ENCODE measurements at places on chromosomes 13 and 19.

DNA sequence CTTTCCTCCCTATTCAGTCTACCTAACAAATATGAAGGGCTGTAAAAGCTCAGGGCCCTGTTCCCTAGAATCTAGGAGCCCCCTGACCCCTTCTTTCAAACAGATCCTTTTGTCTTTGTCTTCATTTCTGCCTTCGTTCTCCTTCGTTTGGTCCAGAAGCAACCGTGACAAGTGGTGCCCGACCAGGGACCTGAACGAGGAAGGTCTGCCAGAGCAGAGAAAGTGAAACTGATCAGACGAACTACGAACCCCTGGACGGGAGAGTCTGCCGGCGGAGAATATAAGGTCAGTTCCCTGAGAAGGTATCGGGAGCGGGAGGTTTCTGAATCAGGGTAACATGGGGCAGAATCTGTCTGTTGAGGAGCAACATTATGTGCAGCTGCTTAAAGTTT lies 751 bp downstream of the ERVK3-1 start:
- DNase-seq, result peak; percentile 41

DNA sequence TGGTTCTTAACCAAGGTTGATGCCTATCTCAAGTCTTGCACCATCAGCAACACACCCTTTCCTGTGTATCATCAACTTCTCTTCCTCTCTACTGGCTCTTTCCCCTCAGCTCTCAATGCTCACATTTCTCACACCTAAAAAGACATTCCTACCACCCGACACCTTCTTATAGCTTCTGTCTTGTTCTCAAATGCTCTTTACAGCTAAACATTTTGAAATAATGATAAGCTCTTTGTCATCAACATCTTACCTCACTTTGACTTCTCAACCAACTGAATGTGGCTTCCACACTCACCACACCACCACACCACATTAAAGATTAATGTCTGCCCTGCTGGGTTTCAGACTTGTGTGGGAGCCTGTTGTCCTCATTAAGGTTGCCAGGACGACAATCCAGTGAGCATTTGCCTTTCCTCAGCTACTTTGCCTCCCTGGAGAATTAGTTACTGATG lies 67.8 kb downstream of the RXFP2 start:
- DNase-seq, result no peak

DNA sequence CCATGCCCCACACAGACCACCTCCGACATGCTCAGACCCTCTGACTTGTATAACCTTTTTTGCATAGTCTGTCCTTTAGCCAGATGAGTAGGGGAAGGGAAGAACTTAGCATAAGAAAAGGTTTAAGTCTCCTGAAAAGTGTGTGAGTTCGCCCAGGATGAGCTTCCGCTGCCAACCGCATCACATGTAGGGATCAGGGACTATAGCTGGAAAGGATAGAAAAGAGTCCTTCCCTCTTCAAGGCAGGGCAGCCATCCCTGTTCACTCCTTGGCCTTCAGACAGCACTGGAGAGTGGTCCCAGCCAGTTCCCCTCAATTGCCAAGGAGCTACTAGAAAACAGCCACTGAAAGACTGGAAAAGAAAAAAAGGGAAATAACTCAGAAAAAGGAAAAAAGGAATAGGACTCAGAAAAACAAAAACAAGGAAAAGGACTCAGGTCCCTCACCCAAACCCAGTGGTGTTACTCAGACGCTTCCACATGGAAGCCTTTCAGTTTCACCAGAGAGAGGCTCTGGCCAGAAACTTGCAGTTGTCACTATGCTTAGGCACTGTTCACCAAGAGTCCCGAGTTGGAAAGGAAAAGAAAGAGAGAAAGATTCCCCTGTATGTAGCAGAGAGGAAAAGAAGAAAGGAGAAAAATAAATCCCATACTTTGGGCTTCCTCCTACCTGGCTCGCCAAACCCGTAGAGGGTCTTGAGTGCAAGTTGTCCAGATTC lies 5.6 kb upstream of the TM9SF2 start:
- no peak for DNase-seq

GRCh38 chr19:10615429-10616023 lies 9.8 kb upstream of the SLC44A2 start:
- DNase-seq, result peak; percentile 66

DNA sequence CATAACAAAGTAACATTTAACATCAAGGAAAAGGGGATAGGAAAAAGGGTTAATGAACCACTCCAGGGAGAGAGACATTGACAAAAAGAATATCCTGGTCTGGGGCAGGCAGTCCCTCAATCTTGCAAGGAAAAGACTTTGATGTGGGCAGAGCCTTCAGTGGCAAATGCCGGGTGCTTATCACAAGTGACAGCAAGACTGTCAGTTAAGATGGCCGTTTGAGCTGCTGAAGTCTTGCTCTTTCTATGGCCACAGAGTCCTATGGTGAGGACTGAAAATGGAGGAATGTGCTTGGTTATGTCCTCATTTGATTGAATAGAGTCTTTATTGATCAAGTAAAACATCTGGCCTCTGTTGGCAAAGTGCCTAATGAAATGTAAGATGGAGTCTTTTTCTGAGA lies 112.1 kb downstream of the B3GLCT start:
- no peak for DNase-seq

GRCh38 chr13:42569576-42570344 lies 4.2 kb upstream of the TNFSF11 start:
- DNase-seq, result no peak

- DNase-seq, result no peak
Measured at GRCh38 chr13:41401366-41401765, 56.0 kb upstream of the RGCC start.

DNA sequence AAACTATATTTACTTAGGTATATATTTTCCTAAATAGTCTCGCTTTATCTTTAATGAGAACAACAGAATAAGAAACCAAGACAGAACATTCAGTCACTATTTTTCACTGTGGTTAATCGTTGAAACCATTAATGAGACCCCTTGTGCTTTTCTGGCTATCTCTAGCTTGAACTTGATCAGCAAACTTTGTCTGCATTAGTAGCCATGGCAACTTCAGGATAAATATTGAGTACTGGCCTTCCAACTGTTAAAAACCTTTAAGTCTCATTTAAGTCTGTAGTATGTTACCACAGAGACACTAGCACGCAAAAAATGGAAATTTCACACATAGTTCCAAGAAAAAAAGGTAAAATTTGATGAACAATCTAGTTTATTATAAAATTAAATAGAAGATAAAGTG lies 946.0 kb downstream of the SLITRK5 start:
- DNase-seq, result no peak

DNA sequence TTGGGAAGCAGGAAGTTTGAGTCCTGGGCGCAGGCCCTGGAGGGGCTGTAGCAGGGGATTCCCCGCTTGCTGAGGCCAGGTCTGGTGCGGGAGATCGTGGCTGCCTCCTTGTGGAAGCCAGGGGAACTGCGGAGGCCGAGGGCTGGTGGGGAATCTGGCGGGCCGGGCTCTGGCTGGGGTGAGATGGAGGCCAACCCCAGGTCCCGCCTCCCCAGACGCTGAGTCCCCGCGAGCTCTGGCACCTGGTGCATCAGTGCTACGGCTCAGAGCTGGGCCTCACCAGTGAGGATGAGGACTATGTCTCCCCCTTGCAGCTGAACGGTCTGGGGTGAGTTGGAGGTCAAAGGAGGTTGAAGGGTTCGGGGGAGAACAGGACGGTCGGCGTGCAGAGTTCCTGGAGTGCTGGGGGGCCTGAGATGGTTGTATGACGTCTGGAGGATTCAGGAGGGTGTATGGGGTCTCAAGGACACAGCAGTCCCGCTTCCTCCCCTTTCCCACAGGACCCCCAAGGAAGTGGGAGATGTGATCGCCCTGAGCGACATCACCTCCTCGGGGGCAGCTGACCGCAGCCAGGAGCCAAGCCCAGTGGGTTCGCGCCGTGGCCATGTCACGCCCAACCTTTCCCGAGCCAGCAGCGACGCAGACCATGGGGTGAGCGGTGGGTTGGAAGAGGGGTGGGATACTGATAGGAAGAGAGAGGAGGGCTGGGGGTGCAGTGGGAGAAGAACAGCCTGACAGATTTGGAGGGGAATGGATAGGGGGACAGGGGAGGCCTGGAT lies 13.1 kb downstream of the GRAMD1A start:
- DNase-seq, result peak; percentile 82

GRCh38 chr13:23243066-23243465 lies 62.3 kb downstream of the SGCG start:
- DNase-seq, result no peak

GRCh38 chr19:11581740-11582139 lies 4.3 kb upstream of the ACP5 start:
- DNase-seq, result peak; percentile 93

DNA sequence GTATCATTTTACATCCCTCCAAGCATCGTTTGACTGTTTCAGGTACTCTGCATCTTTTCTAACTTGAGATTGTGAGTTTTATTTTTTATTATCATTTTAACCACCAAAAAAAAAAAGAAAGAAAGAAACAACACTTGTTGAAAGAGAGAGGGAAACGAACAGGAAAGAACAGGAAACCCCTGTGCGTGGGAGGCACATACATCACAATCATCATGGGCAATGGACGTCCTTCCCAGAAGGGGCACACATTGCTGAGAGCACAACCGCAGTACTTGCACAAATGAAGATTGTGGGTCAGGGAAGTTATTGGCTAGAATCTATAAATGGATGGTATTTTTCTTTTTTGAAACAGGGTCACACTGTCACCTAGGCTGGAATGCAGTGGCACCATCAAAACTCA lies 1.7 kb downstream of the CLC start:
- DNase-seq, result no peak

- DNase-seq, result no peak
Measured at GRCh38 chr19:43527860-43528622, 1.0 kb upstream of the ETHE1 start.

DNA sequence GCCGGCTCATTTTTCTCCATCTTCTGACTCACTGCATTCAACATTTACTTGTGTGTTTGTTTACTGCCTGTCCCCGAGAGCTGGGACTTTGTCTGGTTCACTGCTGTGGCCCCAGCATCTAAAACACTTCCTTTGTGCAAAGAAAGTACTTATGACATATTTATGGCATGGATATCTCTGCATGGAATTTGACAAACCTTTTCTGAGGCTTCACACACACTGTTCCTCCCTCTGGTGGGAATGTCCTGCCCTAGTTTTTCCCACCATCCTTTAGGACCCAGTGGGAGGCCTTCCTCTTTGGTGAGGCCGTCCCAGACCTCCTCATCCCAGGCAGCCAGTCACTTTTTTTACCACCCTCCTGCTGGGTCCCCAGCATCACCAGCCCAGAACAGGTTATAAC lies 1.4 kb upstream of the SRRM5 start:
- no peak for DNase-seq

DNA sequence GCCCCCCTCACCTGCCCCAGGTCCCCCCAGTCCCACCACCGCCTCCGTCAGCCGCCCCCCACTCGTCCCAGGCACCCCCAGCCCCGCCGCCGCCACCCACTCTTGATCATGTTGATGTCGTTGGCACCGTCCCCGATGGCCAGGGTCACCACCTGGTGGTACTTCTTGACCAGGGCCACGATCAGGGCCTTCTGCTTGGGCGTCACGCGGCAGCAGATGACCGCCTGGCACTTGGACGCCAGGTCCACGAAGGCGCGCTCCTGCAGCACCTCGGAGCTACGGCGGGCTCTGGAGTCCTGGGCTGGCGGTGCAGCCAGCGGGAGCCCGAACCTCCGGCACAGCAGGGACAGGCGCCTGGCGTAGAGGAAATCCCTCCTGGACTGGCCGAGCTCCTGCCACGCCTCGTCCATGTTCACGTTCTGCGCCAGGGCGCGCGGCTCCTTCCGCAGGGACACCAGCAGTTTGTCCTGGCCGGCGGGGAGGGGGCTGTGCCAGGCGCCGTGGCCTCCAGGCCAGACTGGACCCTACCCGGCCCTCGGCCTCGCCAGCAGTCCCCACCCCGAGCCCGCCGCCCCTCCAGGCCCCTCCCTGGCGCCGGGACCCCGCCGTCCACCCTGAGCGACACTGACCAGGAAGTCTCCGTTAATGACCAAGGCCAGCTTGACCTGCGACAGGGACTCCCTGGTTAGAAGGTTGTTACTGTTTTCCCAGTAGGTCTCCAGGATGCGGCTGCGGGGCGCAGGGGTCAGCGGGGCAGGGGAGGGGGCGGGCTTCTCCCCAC lies 22.6 kb downstream of the ATP8B3 start:
- no peak for DNase-seq

GRCh38 chr19:40322271-40322610 lies 26.0 kb downstream of the C19orf47 start:
- DNase-seq, result no peak

- DNase-seq, result no peak
Measured at GRCh38 chr13:100680131-100680530, 5.5 kb upstream of the TMTC4 start.

DNA sequence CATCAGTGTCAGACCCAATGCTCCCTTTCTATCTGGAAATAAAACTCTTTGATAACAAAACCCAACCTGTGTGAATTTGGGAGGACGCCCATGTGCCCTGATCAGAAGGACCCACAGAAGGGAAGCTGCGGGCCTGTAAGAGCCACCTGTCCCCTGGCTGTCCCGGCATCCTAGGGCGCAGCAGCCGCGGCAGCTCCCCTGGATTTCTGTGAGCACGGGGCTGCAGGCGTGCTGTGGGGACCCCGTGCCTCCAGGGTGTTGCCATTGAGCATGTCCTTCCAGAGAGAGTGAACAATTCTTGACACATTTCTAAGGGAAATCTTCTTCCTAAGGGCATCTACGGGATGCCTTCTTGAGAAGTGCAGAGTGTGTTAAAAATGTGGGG lies 60.0 kb downstream of the MCF2L start:
- DNase-seq, result no peak

GRCh38 chr13:46340011-46340410 lies 47.0 kb downstream of the RUBCNL start:
- no peak for DNase-seq

DNA sequence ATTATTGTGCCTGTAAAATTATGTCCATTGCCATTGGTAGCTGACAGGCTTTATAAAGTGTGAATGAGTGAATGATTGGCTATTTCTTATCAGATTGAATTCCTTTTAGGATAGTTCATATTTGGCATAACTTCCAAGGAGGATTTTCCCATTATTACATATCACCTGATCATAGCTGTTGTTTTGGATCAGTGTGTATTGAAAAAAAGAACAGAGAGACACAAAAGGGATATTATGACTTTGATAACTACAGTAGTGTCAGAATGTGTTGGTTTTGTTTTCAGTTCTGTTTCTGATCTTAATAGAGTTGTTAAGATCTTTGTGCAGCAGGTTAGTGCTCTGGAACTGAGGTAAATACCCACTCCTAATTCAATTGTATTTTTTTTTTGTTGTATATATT lies 103.8 kb downstream of the LRCH1 start:
- DNase-seq, result no peak

GRCh38 chr19:54614726-54615125 lies 15.6 kb upstream of the LILRB1 start:
- no peak for DNase-seq

DNA sequence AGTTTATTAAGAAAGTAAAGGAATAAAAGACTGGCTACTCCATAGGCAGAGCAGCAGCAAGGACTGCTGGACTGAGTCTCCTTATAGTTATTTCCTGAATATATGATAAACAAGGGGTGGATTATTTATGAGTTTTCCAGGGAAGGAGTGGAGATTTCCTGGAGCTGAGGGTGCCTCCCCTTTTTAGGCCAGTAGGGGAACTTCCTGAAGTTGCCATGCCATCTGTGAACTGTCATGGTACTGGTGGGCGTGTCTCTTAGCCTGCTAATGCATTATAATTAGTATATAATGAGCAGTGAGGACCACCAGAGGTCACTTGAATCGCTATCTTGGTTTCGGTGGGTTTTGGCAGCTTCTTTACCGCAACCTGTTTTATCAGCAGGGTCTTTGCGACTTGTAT lies 13.5 kb downstream of the ZSCAN5A start:
- no peak for DNase-seq

All from B cell (primary cell).